H9 (cell line): ENCODE measurements at places on chromosomes 11 and 22. TPM values are rescaled to one million over a fixed set of nuclear protein-coding genes. Genes with fewer than 3 reads are reported as not detected.

DNA sequence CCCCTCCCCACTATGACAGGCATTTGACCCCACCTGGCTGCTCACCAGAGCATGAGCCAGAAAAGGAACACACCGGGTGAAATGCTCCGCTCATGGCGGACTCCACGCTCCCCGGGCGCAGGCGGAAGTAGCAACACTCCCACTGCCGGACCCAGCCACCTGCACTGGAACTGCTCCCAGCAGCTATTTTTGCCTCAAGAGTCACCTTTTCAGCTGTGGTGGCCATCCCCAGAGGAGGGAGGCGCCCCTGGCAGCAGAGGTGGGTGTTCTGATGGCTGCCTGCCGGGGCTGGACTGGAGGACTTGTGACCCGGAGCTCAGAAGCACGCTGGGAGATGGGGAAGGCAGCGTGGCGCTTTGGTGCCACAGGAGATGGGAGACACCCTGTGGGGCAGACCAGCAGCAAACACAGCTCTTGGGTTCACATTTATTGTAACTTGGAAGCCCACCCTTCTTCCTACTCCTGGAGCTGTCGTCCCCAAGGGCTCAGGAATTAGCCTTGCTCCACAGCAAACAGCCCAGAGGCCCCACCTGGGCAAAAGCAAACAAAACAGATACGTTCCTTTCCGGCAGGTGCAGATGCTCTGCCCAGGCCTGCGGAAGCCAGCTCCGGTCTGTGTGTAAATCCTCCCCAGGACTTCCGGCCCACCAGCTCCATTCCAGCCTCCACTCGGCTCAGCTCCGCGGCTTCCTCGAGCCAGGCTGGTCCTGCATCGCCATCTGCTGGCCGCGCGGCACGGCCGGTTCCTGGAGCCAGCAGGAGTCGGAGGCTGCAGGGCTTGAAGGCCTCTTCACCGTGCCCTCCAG, 3.7 kb downstream of the RPS19BP1 start:
- H3K4me3 ChIP-seq, result no peak overlapping the region
- H3K36me3 ChIP-seq, result peaks cover 54% of the 10 kb centered on the region
- DNase-seq, result peak; percentile 95
- no peaks in the 10 kb centered on the region for H3K27me3 ChIP-seq
- peaks cover 3% of the 10 kb centered on the region; the same call in 1 of the 2 replicates for H3K4me1 ChIP-seq

DNA sequence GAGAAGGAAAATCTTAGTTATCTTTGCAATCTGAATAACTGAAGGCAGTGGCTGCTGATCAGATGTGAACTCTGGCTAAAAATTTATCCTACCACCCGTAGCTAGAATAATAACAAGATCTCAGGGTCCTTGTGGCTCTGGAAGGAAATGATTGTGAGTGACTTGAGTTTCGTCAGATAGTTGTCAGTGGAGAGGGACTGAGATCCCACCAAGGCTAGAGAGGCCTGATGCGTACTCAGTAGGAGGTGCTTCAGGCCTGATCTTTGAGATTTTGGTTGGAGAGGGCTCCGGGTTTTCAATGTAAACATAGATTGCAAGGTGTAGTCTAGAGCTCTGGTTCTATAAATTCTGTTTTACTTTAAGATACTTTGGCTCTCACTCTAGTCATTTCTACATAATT, 1.4 kb downstream of the MADD start:
- peaks cover 7% of the 10 kb centered on the region; the same call in 1 of the 2 replicates for H3K4me1 ChIP-seq
- no peak for DNase-seq
- H3K4me3 ChIP-seq, result peak overlapping the region; percentile 87

Gene DNAJB7
- not detected in 2 replicates for total RNA-seq

DNA sequence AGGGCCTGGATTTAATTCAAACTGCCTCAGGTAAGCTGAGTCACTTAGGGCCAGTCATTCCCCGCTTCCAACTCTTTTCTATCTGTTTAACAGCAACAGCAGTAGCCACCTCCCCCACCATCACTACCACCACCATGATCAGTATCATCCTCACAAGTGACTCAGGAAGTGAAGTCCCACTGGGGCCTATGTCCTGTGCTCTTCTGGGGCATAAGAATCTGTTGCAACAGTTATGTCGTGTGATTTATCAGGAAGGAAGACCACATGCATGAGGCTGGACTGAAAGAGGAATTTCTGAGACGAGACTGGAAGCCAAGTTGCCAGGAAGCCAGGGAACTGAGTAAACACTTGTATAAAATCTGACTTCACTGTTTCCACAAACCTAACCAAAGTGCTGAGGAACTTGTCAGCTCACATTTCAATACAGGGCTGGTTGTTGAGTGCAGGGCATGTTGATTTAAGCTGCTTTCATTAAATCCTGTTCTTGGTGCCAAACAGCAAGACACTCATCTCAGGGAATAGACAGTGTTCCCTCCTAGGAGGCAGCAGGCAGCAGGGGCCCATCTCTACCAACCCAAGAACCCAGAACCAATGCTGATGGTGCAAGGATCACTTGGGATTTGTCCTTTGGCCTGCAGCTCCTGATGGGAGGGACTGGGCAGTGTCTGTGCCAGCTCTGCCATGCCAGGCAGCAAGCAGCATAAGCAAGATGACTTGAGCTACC, 226.7 kb upstream of the NARS2 start:
- no peak for DNase-seq
- H3K4me1 ChIP-seq, result peaks cover 16% of the 10 kb centered on the region; the same call in 1 of the 2 replicates
- H3K27me3 ChIP-seq, result no peaks in the 10 kb centered on the region
- no peaks in the 10 kb centered on the region for H3K36me3 ChIP-seq
- no peak overlapping the region for H3K27ac ChIP-seq

DNA sequence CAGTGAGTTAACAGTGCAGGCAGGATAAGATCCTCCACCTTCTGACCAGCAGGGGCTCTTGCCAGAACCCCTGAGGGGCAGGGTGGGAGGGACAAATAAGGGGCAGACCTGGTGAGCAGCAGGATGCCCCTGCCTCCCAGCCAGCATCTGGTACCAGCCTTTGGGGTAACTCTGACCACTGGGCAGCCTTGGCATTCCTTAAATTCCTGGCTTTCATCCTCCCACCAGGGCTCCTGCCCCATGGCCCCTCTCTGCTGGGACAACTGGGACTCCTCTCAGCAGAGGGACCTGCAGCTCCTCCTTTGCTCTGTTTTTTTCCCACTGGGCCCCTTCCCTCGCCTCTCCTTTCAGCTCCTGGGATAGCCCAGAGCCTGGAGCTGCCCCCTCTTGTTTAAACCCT, 98.0 kb upstream of the CD82 start:
- H3K4me3 ChIP-seq, result no peak overlapping the region
- H3K36me3 ChIP-seq, result peaks cover 2% of the 10 kb centered on the region
- H3K4me1 ChIP-seq, result 0 out of 2 replicates have a peak, but pooled peaks cover 5% of the 10 kb centered on the region

DNA sequence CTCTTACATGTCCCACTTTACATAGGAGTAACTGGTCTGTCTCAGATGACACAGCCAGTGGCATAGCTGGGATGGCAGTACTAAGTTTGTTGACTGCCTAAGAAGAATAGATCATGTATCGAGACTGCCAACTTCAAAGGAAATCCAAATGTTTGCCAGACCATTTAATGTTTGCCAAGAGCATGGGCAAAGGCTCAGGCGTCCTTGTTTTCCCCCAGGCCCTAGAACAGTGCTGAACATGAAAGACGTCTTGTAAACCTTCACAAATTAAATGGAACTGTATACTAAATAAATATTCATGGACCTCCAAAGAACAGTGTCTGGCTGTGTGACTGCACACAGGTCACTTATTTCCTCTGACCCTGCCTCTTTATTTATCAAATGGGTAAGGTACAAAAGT, 234.7 kb upstream of the CCDC90B start:
- H3K4me1 ChIP-seq, result peaks cover 5% of the 10 kb centered on the region; the same call in 1 of the 2 replicates
- DNase-seq, result no peak
- no peak overlapping the region for H3K27ac ChIP-seq

DNA sequence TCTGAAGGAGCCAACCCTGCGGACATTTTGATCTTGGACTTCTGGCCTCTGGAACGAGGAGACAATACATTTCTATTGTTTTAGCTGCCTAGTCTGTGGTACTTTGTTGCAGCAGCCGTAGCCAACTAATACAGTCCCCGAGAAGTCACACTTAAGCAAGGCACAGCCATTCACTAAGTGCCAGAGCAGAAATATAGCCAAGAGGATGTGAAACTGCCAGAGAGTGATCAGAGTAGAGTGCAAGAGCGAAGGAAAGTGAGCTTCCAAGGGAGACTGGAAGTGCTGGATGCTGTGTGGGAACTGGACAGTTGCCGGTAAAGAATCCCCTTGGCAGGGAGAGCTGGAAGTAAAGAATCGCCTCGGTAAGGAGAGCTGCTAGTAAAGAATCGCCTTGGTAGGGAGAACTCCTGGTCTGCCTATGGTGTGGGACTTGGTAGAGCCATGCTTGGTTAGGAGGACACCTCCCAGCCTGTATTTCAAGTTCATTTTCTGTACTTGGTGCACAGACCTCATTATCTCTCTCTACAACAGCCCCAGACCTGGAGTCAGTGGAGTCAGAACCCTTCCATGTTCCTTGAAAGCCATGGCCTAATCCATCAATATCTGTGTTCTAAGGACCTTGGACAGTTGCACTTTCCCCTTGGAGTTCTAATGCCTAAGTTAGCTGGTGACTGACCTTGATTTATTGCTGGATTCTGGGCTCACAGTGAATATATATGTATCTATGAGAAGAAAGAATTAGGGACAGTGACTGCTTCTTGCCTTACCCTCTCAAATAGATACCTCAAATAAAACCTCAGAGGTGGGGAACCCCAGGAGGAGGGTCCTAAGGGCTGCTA, 162.1 kb downstream of the LDLRAD3 start:
- peaks cover 28% of the 10 kb centered on the region for H3K4me1 ChIP-seq
- no peaks in the 10 kb centered on the region for H3K27me3 ChIP-seq
- peaks cover 35% of the 10 kb centered on the region for H3K36me3 ChIP-seq
- H3K27ac ChIP-seq, result no peak overlapping the region

Gene TREH
- total RNA-seq, result not detected in 2 replicates

Gene SHANK2
- total RNA-seq, result 22.1 and 23.8 TPM in 2 replicates

- H3K27ac ChIP-seq, result no peak overlapping the region
- no peak for DNase-seq
- no peaks in the 10 kb centered on the region for H3K36me3 ChIP-seq
These were observed 9.7 kb downstream of the PDGFB start for GRCh38 chr22:39234867-39235687.

DNA sequence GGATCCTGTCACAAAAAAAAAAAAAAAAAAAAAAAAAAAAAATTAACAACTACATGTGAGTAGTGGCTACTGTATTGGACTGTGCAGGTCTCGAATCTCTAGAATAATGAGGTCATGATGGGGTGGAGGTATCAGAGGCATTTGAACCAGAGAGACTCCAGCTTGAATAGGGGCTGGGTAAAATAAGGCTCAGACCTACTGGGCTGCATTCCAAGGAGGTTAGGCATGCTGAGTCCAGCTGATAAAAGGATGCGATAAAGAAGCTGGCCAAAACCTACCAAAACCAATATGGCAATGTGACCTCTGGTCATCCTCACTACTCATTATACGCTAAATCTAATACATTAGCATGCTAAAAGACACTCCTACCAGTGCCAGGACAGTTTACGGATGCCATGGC, 5.9 kb upstream of the PACSIN3 start:
- H3K36me3 ChIP-seq, result no peaks in the 10 kb centered on the region
- H3K4me3 ChIP-seq, result no peak overlapping the region
- no peaks in the 10 kb centered on the region for H3K4me1 ChIP-seq
- DNase-seq, result no peak

DNA sequence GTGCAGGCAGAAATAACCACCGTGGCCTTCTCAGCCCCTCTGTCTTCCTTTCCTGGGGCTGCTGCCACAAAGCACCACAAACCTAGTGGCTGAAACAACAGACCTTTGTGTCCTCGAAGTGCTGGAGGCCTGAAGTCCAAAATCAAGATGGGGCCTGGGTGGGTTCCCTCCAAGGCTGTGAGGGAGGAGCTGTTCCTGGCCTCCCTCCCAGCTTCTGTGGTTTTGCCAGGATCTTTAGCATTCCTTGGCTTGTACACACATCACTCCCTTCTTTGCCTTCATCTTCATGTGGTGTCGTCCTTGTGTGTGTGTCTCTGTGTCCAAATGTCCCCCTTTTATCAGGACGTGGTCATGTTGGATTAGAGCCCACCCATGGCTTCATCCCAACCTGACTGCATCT, 29.0 kb upstream of the PARVG start:
- H3K27me3 ChIP-seq, result no peaks in the 10 kb centered on the region
- H3K4me1 ChIP-seq, result peaks cover 17% of the 10 kb centered on the region
- H3K36me3 ChIP-seq, result no peaks in the 10 kb centered on the region
- no peak overlapping the region for H3K27ac ChIP-seq
- H3K4me3 ChIP-seq, result no peak overlapping the region

Gene CD6
- not detected in 2 replicates for total RNA-seq

- H3K4me3 ChIP-seq, result no peak overlapping the region
- H3K36me3 ChIP-seq, result no peaks in the 10 kb centered on the region
- H3K27ac ChIP-seq, result no peak overlapping the region
- DNase-seq, result no peak
These were observed 82.0 kb downstream of the SLC1A2 start for GRCh38 chr11:35337136-35337913.

DNA sequence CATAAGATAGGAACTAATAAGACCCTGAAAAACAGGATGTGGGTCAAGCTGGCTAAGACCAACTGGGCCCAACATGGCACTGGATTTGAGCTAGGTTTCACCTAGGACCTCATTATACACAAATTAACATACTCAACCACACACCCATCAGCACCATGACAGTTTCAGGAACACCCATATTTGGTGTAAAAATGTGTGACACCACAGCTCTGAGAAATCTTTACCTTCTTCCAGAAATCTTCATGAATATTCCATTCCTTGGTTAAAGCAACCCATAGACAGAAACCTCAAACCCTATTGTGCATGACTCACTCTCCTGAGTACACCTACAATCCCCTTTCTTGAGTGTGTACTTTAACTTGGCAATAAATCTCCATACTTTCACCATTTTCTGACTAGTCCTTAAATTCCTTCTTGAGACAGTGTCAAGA, 378.8 kb downstream of the DYNC2H1 start:
- H3K27me3 ChIP-seq, result no peaks in the 10 kb centered on the region
- peaks cover 7% of the 10 kb centered on the region; the same call in 1 of the 2 replicates for H3K4me1 ChIP-seq
- no peak overlapping the region for H3K27ac ChIP-seq
- H3K36me3 ChIP-seq, result peaks cover 11% of the 10 kb centered on the region

GRCh38 chr22:41184679-41185078, 20.4 kb upstream of the L3MBTL2 start:
- peak overlapping the region; percentile 38; the same call in 2 of the 3 replicates for H3K4me3 ChIP-seq
- peak overlapping the region; percentile 47 for H3K27ac ChIP-seq
- peaks cover 3% of the 10 kb centered on the region; the same call in 1 of the 2 replicates for H3K4me1 ChIP-seq
- peak; percentile 84 for DNase-seq
- H3K36me3 ChIP-seq, result peaks cover 4% of the 10 kb centered on the region; the same call in 2 of the 3 replicates

DNA sequence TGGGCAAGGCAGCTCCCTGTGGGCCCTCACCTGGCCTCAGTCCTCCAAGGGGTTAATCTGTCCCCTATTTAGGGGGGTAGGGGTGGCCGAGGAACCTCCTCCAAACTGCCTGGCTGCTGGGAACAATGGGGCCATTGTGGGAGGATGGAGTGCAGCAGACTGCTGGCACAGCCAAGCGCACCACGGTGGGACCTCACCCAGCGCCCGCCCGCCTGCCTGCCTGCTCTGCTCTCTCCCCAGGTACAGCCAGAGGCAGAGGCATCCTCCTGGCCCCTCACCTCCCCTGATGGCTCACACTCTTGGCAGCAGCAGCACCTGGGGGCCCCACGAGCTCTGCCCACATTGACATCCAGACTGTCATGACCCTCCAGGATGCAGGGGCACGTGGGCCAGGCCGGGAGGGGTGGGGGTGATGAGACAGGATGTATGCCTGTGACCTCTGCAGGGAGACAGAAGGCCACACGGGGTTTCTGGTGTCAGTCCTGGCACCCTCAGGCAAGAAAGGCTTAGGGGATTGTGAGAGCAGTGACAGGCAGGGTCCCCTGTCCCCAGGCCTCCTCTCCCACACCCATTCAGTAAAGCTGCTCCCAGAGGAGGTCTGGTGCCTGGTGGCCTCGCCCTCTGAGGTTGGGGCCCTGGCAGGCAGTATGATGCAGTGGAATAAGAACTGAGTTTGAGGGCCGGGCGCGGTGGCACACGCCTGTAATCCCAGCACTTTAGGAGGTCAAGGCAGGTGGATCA, 11.4 kb downstream of the BCL9L start:
- peaks cover 6% of the 10 kb centered on the region for H3K36me3 ChIP-seq
- peaks cover 14% of the 10 kb centered on the region; the same call in 1 of the 2 replicates for H3K4me1 ChIP-seq
- H3K27ac ChIP-seq, result peak overlapping the region; percentile 32
- H3K27me3 ChIP-seq, result no peaks in the 10 kb centered on the region
